ENCODE measurements at places on chromosomes 7 and 10.

- DNase-seq, result no peak
Measured at GRCh38 chr7:44289341-44290251, 35.8 kb downstream of the CAMK2B start.

GRCh38 chr7:134625550-134625949 is 21.1 kb upstream of the BPGM start:
- no peak for DNase-seq

GRCh38 chr10:132118366-132118765 is 52.6 kb downstream of the JAKMIP3 start:
- no peak for DNase-seq

- no peak for DNase-seq
Measured at GRCh38 chr7:103551016-103551415, 105.0 kb upstream of the SLC26A5 start.

DNA sequence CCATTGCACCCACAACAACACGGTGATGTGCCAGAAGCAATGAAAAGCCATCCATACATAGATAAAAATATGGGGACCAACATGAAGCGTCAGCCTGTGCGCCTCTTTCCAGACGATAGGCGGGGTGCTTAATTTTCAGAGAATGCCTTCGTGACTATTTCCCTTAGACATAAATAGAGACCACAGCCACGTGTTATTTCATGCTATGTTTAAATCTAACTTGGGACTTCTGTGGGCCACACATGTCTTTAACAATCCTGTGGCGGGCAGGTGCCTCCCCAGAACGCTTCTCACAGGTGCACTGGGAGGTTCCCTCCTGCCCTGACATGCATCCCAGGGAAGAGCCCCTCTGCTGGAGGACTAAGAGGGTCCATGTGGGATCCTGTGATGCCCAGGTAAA is 259.7 kb downstream of the ADARB2 start:
- no peak for DNase-seq

DNA sequence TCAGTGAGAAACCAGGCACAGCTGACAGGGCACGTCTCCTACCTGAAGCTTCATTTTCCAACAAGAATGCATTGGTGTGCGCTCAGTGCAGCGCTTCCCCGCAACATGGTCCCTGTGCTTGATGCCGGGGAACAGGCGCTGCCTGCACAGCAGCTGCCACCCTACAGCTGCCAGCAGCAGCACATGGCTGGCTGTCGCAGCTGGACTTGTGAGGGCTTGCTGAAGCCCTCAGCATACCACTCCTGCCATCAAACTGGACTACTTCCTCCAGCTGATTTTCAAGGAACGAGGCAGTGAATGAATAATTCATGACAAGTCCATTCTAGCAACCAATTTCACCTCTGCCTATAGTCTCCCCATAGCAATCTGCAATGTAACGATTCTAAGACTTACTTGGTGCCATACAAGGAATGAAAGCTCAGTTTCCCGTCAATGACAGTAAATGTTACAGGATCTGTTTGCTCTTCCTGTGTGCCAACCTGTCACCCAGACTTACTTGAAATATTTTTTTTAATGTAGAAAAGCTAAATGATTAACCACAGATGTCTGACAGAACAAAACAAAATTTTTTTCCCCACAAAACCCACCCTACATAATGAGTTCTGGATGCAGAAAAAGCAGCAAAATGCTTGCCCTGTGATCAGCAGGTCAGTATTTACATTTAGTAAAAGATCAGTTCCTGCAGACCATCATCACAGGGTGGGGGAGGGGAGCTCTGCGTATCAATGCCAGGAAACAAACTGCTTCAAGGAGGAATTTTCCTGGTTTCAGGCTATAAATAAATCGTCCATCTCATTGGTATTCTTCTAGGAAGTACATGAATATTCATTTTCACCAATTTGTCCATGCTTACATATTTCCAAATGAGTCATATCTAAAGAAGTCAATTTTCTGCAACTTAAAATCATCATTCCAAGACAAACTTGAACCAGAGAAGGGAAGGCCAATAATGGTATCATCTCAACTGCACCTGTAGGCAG is 140.6 kb downstream of the ALOX5 start:
- DNase-seq, result no peak

- no peak for DNase-seq
Measured at GRCh38 chr7:99390941-99391602, 16.5 kb downstream of the ARPC1B start.

GRCh38 chr10:97731346-97732051 is 5.4 kb upstream of the ZFYVE27 start:
- peak; percentile 35 for DNase-seq

DNA sequence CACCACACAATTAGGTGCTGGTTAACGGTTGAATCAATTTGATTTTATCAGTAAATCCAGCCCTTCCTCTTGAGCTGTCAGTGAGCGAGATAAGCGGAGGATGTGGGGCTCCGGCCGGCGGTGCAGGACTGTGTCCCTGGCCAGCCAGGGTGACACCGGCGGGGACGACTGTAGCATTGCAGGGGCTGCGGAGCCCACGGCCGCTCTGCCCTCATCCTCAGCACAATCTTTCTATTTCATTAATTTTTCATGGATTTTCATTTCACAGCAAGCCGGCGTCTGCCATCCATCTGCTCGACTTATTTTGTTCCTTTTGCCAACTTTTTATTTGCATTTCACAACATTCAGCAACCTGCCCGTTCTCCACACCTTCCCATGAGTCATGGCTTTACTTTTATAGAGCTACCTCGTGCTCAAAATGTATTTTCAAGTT is 4.7 kb downstream of the ADARB2 start:
- no peak for DNase-seq

DNA sequence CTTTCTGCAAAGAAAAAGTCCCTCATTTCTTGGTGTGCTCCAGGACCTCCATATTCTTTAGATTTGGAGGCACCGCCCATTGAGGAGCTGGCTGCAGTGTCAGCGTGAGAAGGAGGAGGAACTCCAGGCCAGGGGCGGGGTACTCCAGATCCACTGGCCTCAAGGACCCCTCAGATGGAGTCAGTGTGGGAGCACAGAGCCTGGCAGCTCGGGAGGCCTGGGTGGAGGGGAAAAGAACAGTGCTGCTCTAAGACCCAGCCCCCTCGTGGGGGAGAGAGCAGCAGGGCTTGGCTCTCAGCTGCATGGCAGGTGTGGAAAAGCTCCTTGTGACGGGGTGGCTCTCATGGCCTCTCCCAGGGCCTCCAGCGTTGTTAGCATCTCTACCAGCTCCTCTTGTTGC is 70.5 kb downstream of the ITGB1 start:
- DNase-seq, result no peak

GRCh38 chr10:120945182-120945581 is 94.0 kb downstream of the WDR11 start:
- no peak for DNase-seq

GRCh38 chr7:12747687-12748306 is 60.4 kb downstream of the ARL4A start:
- no peak for DNase-seq

GRCh38 chr7:66145400-66146104 is 30.9 kb downstream of the CRCP start:
- no peak for DNase-seq

DNA sequence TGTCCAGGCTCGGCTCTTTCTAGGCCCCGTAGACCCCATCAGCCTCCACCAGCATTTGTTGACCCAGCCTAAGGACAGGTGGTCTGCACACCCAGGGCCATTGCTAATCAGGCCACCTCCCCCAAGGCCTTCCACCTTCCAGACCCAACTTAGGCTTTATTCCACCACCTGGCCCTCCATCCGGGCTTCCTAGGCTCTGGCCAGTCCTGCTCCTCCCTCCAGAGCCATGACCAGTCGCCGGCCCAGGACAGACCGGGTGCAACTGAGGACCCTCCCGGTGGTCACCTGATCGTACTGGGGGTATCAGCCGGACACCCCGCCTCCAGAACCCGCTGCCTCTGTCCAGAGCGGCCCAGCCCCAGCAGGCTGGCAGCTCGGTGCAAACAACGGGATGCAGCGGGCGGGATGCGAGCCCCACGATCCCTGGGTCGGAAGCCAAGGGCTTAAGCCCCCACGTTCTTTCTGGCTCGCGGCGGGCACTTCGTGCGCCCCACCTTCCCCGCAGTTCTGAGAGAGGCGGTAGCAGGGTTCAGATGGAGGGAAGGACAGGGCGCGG is 545 bp downstream of the NACAD start:
- DNase-seq, result no peak

Measured in GDM1 (cell line).